ENCODE measurements at places on chromosomes 4 and X.

DNA sequence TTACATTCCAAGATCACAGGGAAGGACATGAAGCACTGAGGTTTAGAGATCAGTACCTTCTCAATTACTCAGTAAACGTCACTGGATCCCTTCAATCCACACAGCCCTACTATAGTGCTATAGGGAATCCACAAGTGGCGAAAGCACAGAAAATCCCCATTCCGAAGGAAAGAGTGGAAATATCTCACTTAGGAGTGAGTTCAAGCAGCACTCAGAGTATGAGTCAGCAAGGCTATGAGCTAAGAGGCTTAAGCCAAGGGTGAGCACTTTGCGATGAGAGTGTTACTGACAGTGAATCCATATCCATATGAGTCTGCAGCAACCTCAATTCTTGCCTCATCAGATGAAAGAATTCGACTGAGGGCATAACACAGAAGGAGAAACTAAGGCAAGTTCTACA, 165.1 kb downstream of the VSIG4 start:
- DNase-seq: no peak

DNA sequence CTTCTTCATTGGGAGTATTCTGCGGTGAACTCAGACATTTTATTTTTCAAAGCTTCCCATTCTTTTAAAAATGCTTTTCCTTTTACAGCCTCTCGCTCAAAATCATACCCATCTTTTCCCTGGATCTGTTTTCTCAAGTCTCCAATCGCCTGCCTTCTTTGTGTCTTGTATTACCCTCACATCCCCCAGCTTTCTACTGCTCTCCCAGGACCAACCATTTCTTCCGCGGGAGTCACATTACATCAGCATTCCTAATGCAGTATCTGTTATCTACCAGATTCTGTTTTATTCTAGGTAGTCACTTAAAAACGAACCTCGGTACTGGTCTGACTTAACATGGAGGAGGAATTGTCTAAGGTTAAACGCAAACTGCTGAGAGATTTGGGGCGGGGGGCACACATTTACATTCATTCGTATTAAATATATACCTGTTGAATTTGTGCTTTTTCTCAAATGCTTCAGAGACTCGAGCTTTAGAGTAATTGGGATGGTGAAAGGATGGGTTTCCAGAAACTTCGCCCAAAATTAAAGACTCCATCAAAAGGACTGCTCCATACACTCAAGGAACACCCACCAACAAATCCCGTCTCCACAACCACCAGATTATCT, 493 bp upstream of the UCHL1 start:
- DNase-seq: no peak

DNA sequence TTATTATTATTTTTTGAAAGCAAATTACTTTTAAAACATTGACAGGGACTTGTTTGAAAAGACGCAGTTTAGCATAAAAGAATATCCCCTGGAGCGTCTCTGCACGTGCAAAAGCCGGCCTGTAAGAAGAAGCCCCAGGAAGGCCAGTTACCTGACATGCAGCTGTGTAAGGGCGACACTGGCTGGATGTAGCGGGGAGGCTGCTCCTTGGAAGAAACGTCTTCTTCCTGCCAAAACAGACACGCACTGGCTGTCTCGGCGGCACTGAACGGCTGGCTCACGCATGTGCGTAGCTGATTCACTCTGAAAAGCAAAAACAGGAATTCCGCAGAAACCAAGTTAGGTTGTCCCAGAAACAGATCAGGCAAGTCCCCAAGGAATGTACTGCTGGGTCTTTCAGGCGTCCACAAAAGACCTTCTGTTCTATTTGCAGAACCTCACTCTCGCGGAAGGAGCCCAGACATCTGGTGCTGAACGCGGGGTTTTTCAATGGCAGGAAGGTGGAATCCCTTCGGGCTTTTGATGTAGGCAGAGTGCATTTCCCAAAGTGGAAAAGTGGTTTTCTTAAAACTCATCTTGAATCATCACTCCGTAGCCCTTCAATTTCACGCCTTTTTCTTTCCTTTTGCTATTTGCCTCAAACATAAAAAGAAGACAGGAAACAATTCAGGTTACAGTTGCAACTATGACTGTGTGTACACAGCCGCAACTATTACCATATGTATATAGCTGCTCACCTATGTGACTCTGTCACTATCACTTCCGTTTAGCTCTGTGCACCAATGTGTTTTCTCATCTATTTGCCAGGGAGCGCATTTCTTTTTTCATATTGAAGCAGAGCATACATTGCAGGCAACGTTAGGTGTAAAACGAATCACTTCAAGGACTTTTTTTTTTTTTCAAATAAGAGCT, 38.1 kb upstream of the ARSH start:
- DNase-seq: no peak

- no peak for DNase-seq
Measured at GRCh38 chr4:39330353-39330752, 35.8 kb downstream of the RFC1 start.

DNA sequence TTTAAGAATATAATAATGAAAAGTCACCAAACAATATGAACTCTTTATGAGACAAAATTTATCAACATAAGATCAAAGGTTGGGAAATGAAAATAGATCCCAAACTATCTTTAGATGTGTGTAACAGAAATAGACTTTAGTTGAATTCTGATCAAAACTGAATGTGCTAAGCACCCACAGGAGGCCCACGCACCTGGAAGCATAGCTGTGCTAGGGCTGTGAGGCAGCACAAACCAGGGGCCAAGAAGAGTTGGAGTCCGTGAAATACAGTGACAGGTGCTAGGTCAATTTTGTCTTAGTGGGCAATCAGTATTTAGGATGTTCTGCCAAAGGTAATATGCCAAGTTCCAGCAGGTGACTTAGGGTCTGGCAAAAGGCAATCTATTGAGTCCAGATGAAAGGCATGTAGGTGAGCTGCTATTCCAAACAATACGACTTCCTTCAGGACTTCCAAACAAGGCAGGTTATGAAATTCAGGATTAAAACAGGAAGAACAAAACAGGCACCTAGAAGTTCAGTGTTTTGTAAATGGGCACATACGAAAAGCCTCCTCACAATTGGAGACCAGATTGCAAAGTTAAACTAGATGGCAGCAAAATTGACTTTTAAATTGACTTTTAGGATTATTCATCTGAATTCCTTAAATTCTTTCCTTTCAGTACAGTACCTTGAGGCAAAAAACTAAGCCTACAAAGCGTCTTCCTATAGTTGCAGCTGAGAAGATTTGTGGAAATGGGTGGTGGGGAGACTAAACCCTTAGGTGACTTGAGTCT, 4.7 kb upstream of the PCDH18 start:
- DNase-seq: no peak

- no peak for DNase-seq
Measured at GRCh38 chr4:168803732-168804131, 206.3 kb downstream of the CBR4 start.

- DNase-seq: no peak
Measured at GRCh38 chr4:68630371-68630770, 40.1 kb downstream of the UGT2B15 start.

DNA sequence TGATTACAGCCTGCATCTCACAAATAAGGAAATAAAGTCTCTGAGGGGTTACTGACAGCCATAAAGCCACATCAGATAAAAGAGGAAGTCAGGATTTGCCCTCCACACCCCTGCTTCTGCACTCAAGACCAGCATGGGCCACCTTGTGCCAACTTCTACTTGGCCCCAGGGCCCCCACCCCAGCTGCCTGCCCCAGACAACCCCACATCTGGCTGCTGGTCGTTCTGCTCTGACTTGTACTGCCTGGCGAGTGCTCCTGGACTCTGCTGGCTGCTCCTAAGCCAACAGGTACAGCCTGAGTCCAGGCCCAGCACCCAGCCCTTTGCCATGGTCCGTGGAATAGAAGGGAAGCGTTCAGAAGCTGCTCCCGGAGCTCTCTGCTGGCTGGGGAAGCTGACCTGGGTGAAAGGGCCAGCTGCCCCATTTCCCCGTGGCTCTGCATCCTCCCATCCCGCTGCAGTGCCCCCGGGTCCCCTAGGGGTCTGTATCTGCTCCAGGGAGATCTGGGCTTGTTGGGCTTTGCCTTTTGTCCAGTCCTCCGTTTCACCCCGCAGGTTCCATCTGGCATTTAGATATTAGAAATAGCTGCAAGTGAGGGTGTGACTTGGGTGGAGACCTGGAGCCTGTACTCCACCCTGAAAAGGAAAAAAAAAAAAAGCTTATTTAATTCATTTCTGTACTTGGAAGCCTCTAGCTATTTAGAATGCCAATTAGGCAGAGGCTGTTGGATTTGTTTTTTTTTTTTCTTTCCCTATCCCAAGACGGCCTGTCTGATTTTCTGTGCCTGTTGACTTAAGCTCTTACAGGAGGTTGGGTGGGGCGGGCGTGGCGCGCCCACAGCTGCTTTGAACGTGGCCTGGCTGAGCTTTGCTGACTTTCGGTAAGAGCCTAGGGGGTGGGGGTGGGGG, 194.7 kb downstream of the PTTG2 start:
- DNase-seq: no peak

Data from GM19239 (cell line).